Kidney glomerular epithelial cell (primary cell): ENCODE measurements at places on chromosomes 7 and 10.
A peak's percentile ranks its signal among the peaks of the same experiment; 100 is the strongest.

DNA sequence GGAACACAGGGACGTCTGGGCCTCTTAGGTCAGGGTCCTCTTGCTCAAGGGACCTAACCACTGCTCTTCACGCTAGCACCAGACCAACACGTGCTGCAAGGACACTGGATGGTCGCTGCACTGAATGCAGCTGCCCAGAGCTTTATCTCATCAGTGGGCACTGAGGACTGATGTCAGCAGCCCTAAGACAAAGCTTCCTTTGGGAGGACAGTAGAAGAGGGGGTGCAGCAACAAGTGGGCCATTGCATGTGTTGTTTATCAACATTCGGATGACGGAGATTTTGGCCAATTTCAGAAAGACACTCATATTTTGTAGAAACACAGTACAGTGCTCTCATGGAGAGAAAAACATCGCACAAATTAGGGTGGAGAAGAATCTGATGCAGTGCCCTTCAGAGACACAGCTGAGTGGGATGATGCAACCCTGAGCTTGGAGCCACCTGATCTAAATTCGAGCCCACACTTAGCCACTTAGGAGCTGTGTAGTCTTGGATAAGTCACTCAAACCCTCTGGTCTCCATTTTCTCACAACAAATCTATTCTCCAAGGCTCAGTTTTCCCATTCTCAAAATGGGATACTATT is 1.7 kb downstream of the OPALIN start:
- no peak for DNase-seq

DNA sequence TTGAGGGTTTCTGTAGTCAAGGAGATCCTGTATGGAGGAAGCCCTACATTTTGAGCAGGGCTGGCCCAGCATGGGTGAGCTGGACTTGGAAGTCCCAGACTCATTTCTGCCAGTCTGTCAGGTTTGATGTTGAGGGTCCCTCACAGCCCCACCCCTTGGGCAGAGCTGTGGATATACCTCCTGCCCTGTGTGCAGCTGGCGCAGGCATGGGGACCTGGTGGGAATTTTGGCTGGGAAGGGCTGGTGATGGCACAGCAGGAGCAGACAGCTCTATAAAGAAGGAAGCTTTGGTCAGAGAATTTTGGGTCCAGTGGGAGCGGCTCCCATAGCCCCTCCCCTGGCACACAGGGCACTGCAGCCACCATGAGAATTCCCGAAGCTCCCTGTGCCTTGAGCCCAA is 482.6 kb downstream of the RPS24 start:
- no peak for DNase-seq

- DNase-seq: no peak
These were observed 70.6 kb downstream of the KMT2E start for GRCh38 chr7:105084581-105084980.

DNA sequence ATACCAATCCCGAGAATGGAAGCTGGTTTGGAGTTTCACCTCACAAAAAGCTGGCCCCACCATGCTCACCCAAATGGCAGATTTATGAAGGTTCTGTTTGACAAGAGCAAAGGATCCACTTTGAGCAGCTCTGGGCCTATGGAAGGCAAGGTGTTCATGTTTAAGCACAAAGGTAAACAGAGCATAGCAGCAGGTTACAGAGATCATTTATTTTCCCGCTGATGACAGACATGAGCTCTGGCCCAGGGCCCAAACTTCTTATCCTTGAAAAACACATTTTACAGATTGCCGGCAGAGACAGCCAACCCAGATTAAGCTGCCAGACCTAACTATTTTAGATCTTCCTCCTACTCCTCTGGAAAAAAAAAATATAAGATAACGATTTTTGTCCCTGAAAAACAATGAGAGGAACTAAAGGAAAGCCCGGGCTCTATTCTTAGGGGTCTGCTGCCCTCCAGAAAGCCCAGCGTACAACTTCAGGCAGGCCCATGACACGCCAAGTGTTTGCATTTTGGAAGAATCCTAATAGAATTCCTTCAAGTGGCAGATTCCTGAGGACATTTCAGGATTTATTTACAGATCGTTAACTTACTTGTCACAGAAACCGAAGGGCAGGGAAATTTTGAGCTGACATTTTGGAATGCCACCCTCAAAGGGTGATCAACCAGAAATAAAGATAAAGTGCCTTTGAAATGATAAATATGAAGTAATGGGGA is 40.0 kb downstream of the SYPL1 start:
- no peak for DNase-seq

GRCh38 chr7:41097501-41097900 is 605.4 kb downstream of the INHBA start:
- no peak for DNase-seq

- no peak for DNase-seq
These were observed 62.4 kb upstream of the C10orf90 start for GRCh38 chr10:126732868-126733267.

- no peak for DNase-seq
These were observed 79.3 kb downstream of the AVL9 start for GRCh38 chr7:32574626-32575025.

DNA sequence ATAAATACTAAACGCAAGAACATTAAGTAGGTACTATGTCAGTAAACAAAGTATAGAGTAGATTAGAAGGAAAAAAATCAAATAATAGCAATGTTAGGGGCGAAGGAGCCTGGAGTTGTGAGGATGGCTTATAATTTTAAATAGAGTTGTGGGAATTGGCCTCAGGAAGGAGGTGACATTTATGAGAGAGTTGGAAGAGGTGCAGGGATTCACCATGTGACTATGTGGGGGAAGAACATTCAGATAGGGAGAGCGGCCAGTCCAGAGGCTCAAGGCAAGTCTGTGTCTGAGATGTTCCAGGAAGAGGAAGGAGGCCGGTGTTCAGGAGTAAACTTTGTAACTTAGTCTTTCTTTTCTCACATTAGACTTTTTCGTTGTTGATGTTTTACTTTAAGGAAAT is 778.6 kb upstream of the C7orf33 start:
- no peak for DNase-seq

- DNase-seq: no peak
These were observed 95.3 kb upstream of the RET start for GRCh38 chr10:42981358-42982236.

- DNase-seq: no peak
These were observed 29.9 kb downstream of the AP5Z1 start for GRCh38 chr7:4805110-4805983.

- DNase-seq: peak; percentile 46
These were observed 32.6 kb downstream of the PIP4K2A start for GRCh38 chr10:22681783-22682183.

GRCh38 chr7:29488977-29489376 is 74.7 kb upstream of the PRR15 start:
- DNase-seq: peak; percentile 47

GRCh38 chr10:51937308-51938140 is 238.1 kb upstream of the CSTF2T start:
- DNase-seq: no peak

- no peak for DNase-seq
These were observed 31.4 kb upstream of the FAM133B start for GRCh38 chr7:92621561-92622023.
